Chondrocyte (in vitro differentiated cells): ENCODE measurements at places on chromosomes 11 and 22.

DNA sequence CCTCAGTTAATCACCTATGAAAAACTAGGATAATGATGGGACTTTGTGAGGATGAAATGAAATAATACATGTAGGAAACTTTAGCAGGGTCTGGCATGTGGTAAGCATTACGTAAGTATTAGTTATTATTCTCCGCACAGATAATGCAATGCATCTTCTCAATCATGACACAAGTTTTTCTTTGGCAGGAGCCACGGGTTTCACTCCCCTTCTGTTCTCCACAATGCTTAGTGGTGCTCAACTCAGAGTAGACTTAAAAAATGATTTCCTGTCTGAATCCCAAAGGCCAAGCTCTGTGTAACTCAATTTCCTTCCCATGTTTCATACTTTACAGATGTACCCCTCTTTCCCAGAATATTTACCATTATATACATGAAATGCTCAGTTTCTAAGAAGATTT, 82.9 kb downstream of the CCDC34 start:
- DNase-seq: no peak

DNA sequence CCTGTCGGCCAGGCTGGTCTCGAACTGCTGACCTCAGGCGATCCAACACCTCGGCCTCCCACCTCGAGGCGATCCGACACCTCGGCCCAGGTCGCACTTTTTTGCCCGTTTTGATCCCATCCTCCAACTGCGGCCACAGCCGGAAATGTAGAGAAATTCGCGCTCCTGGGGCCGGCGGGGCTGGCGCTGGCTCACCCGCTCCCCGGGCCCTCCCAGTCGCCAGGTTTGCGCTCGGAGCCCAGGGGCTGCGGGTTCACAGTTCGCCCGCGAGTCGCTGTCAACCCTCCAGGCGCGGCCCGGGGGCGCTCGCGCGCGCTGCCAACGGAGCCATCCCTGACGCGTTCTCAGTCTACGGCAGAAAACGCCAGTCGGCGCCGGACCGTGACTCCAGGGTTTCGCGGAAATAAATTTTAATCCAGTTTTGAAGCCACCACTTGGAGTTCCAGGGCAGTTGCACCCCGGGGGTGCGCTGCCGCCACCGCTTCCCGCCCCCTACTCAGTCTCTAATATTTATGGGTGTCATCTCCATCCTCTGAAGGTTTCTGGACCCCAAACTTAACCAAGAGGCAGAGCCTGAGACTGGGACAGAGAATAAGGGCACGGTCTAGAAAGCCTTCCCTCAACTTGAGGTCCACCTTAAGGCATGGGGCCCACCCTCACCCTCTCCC, 1.5 kb upstream of the KLHDC7B start:
- no peak for DNase-seq

DNA sequence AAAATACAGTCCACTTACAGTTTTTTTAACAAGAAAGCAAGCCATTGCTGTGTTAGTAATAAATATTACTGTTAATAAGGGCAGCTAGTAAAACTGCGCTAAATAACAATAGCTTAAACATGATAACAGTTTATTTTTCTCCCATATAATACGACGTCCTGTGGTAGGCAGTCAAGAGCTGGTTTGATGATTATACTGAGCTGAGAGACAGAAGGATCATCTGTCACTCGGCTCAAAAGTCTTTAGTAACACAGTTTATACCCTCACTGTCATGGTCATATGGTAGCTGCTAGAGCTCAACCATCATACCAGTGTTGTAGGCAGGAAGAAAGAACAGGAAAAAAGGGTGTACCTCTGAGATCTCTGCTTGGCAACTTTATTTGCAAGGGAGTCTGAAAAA, 29.1 kb upstream of the ANGPTL5 start:
- no peak for DNase-seq

DNA sequence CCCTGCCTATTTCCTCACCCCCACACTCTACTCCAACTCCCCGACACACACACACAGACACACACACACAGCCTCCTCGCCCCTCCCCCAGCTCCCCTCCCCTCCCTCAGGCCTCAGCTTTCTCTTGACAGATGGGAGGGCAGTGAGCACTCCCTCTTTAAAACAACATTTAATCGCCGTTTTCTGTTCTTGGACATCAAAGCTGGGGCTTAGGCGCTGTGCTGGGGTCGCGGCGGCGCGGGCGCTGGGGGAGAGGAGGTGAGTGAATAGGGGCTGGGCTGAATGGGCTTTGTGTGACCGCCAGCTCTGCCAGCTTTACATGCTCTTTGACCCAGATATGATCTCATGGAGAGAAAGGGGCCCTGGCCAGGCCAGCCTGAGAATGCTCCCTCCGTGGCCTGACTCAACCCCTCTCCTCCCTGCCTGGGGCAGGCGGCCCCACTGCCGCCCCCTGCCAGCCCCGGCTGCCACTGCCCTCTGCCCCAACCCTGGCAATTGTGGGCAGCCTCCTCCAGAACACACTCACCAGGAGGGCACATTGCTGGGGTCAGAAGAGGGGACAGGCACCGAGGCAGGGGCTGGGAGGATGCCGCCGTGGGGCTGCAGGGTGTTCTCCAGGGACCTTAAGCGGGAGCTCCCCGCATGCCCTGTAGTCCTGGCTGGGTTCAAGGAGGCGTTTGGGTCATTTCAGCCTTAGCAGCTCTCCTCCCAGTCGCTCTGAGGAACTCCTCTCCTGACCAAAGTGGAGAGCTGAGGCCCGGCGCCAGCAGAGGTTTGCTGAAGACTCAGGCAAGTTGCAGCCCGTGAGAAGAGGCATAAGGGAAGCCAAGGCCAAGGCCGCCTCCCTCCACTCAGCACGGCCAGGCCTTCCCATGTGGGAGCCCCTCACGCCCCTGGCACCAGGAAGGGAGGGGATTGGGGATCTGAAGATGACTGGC, 38.3 kb upstream of the NNMT start:
- DNase-seq: no peak

GRCh38 chr22:22886546-22886945, 1.1 kb upstream of the IGLL5 start:
- no peak for DNase-seq

GRCh38 chr11:134395002-134395401, 17.0 kb downstream of the B3GAT1 start:
- DNase-seq: no peak

DNA sequence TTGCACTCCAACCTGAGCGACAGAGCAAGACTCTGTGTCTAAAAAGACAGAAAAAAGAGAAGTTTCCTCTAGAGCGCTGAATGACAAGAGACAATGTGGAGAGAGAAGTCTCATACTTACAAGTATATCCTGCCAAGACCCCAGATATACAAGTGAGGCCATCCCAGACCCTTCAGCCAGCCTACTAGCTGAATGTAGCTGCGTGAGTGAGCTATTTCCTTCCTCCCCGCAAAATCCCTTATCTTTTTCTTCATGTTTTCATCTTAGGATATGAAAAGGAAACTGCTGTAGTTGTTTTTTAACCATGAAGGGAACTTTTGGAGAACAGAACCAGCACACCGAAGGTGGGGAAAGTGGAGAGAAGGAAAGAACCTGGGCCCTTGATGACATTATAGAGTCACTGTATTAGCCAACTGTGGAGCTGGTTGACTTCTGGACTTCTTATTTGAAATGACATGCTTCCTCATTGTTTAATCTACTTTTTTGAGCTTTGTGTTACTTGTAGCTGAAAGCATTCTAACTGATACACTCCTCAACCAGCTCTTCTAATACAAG, 4.4 kb upstream of the DDX17 start:
- DNase-seq: no peak
